ENCODE measurements at places on chromosomes 2 and 18.

DNA sequence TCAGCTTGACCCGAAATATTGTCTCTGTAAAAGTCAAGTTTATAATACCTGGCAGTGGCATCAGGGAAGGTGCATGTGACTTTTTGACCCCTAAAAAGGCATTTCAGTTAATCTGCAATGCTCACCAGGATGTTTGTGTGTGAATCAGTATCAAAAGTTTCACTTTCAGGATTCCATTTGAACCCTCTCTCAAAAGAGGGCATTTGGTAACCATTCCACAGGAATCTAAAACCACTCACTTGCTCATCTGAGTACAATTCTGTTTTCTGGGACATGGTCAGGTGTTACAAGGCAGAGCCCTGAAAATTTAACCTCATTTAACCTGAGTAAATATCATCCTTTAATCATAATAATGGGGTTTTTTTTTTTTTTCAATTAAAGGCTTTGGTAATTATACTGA, 77.9 kb upstream of the KLF7 start:
- no peak for DNase-seq

GRCh38 chr2:222506230-222506935, 82.0 kb downstream of the SGPP2 start:
- DNase-seq = no peak

GRCh38 chr2:9815844-9816279, 27.4 kb upstream of the TAF1B start:
- DNase-seq = no peak

- DNase-seq = no peak
Observed at GRCh38 chr2:46980366-46980765, 64.8 kb upstream of the MCFD2 start.

DNA sequence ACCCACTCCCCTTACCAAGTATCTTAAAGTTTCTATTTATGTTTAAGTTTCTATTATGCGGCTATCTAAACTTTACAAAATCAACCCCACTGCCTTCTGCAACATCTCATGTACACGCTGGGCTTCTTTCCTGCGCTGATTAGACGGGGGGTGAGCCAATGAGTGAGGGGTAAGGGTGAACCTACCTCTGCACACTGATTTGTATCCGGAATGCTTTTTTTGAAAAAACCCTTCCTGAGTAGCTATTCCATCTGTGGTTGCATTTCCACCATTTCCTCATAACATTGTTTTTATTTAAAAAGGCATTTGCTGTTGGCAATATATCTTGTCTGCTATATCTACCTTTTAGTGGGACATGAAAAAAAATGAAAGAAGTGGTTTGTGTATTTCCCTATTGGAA, 6.3 kb downstream of the ALPG start:
- DNase-seq = no peak

Measured in activated CD4-positive, alpha-beta T cell treated with anti-CD3 and anti-CD28 coated beads, Interleukin-2, amount 50 U/mL, for 48 hours (primary cell).